PC-3 (cell line): ENCODE measurements at places on chromosomes 4 and X. TPM values are rescaled to one million over a fixed set of nuclear protein-coding genes. Genes with fewer than 3 reads are reported as not detected.

DNA sequence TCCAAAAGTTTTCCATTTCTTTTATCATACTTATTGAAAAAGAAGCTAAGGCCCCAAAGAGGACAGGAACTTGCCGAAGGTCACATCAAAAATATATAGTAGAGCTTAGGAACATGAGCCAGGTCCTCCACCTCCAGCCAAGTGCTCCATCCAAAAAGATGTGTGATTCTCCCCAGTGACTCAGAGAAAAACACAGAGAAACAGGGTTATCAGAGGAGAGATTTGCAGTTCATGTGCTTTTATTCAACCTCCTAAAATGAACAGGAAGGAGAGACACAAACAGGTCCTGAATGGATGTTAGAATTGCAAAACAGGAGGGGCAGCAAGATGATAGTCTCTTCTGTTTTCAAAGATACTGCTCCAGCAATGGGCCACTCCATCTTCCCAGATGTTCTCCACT lies 19.6 kb upstream of the FGF16 start:
- no peak for DNase-seq

DNAAF6 gene
- not detected in 2 replicates for total RNA-seq

DNA sequence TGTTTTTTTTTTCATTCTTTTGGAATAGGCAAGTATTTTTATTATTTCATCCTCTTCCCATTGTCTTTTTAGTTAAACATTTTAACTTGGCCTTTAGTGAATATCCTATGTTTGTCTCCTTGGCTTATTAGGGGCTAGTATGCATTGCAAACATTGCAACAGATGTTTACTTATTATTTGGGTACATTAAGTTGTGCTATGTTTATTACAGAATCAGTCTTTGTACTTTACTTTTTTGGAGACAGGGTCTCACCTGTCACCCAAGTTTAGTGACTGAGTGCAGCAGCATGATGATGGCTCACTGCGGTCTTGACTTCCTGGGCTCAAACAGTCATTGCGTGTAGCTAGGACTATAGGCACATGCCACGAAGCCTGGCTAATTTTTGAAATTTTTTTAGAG lies 51.1 kb upstream of the NUDT6 start:
- DNase-seq: no peak

PHF8 gene
- total RNA-seq: 19.4 and 33.7 TPM in 2 replicates

GRIA3 gene
- not detected in 2 replicates for total RNA-seq

DNA sequence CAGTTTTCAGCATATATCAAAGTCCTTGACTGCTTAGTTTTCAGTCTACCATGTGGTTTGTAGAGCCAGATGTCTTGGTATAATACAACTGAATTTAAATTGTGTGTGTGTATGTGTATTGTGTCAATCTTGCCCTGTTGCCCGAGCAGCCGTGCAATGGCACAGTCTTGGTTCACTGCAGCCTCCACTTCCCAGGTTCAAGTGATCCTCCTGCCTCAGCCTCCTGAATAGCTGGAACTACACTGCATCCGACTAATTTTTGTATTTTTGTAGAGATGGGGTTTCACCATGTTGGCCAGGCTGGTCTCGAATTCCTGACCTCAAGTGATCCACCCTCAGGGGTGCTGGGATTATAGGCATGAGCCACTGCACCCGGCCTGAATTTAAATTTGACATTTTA lies 6.0 kb upstream of the KLHL5 start:
- DNase-seq: no peak

GRCh38 chr4:139567159-139567870 lies 11.3 kb upstream of the SETD7 start:
- DNase-seq: no peak

GRCh38 chr4:173130687-173131086 lies 37.9 kb upstream of the GALNT7 start:
- DNase-seq: no peak

DNA sequence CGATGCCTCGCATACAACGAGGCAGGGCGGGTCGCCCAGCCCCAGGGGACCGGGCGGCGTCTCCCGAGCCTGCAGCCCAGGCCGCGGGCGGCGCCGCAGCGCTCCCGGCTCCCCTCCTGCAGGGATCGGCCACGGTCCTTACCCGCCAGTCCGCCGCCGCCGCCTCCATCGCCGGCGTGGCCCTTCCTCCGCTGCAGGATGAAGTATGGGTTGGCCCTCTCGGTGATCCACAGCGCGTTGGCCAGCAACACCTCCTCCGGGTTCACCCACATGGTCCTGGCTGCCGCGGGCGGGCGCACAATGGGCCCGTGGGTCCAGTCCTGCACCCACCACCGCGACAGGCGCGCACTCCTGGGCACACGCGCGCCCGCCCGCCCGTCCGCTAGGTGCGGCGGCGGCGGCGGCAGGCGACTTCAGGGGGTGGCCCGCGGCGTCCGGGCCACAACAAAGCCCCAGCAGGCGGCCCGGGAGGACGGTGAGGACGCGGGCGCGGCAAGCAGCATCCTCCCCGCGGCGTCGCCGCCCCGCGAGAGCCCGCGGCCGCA lies 339 bp downstream of the TBC1D9 start:
- no peak for DNase-seq

DNA sequence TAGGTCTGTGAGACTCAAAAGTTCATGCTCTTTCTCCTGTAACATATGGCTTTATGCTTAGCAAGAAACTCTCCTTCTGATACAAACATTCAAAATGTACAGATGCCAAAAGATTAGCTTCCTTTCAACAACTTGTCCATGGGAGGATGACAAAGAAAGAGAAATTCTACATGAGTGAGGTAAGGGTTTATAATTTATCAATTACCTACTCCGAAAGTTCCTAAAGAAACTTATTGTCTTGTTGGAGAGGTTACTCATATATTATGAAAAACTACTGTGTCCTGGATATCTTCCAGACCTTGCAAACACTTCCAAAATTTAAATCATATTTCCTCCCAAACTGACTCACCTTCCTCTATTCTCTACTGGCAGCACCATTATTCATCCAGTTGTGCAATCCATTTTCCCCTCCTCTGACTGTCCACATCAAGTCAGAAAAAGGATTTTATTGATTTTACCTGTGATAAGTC lies 65.1 kb downstream of the ENPEP start:
- peak; percentile 90 for DNase-seq

BRS3 gene
- total RNA-seq: not detected in 2 replicates

UVSSA gene
- total RNA-seq: 6.2 and 11.2 TPM in 2 replicates

GRCh38 chrX:13645464-13646153 lies 7.3 kb upstream of the TCEANC start:
- no peak for DNase-seq
